Activated T-helper 1 cell treated with anti-CD3 and anti-CD28 coated beads, Interleukin-2, amount 50 U/mL, for 16 hours (primary cell): ENCODE measurements at places on chromosomes 6 and 20.

- DNase-seq = no peak
Observed at GRCh38 chr20:49615401-49616153, 47.6 kb upstream of the PTGIS start.

- no peak for DNase-seq
Observed at GRCh38 chr6:29992807-29993206, 50.5 kb downstream of the HLA-A start.

DNA sequence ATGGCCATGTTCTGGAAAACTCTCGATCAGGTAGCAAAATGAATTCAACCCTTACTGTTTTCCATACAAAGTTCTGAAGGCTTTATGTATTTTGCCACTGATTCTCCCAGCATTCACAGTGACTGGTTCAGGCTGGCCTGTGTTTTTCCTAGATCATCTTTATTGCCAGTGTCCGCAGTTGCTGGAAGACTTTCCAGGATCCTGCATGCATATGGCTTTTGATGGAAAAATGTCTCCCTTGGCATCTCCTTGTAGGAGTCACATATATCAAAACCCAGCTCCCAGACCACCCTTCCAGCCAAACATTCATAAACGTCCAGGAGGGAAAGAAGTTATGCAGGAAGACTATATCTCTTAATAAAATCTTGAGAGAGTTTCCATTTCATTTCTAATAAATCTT lies 588.8 kb downstream of the MAFB start:
- DNase-seq = no peak

DNA sequence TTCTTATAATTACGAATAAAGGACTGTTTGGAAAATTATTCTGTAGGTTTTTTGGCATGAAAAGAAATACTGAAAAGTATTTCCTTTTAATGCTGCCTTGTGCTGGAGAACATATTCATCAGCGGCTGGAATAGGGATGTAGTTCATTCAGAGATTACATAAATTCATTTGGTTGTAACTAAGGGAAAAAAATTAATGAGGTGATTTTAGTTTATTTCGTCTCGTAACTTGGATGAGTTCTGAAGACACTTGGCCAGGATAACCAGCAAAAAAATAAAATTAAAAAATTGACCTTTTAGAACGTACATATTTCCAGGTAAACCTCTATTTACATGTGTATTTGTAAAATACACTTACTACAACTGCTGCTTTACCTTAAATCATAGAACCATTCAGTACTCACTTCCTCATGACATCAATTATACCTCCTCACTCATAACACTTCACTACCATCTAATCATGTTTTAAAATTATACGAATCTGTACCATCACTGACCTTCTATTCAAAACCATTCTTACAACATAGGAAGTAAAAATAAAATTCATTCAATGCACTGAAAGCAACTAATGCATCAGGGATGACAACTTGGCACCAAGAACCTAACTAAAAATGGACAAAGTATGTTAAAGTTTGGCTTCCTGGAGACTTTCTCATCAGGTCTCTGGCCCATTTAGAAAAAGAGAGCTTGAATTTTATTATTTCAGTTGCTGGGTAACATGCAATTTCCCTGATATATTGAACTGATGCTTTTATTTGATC lies 17.2 kb downstream of the KLHL31 start:
- no peak for DNase-seq

DNA sequence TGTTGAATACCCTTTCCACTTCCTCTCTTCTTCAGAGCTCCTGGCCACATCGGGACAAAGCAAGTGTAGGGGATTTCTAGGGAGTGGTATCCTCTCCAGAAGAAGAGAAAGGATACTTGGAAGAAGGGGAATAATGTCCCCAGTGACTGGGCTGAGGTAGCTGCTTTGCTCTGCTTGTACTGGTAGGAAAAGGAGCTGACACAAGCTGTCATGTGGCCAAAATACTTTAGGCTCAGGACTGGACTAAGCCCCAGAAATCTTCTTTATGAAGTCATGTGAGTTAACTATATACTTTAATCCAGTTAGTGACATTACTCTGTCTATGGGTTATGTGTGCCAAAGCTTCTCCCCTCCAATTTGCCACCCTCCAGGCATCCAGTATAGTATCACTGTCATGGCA lies 40.5 kb downstream of the AKIRIN2 start:
- no peak for DNase-seq

- no peak for DNase-seq
Observed at GRCh38 chr20:21105429-21106170, 558 bp downstream of the LINC00237 start.

GRCh38 chr6:138387577-138388368 lies 10.1 kb downstream of the SMIM28 start:
- DNase-seq = no peak

GRCh38 chr6:20096536-20096935 lies 115.7 kb downstream of the MBOAT1 start:
- DNase-seq = no peak

DNA sequence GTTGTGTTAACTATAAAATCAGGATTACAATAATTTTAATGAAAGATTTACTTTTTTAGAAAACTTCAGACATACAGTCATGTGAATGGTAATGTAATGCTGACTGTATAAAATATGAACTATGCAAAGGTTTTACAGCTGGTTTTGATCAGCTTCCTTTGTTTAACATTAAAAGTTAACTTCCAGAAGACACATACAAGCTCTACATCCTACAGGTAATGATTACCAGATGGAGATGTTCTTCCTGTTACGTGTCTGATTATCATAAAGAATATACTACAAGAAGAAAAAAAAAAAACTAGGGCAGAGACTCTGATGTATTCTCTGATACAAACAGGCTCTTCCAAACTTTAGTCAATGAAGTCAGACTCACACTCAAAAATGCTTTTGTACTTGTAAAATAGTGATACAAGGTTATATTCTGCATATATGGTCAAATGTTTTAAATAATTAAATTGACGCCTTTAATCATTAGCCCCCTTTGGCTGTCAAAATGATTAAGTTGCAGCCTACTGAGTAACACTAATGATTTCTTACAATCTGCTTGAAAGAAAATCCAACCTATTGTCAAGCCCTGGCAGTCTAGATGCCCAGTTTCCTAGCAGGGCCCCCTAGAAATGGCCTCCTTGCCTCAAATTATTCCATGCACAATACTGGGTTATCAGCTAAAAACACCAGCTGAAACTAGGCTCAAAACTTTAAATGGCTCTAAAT lies 251.8 kb upstream of the RUNX2 start:
- no peak for DNase-seq
